ENCODE measurements at places on chromosomes 4 and X.

GRCh38 chrX:10008483-10009056 is 41.4 kb downstream of the CLDN34 start:
- no peak for DNase-seq

DNA sequence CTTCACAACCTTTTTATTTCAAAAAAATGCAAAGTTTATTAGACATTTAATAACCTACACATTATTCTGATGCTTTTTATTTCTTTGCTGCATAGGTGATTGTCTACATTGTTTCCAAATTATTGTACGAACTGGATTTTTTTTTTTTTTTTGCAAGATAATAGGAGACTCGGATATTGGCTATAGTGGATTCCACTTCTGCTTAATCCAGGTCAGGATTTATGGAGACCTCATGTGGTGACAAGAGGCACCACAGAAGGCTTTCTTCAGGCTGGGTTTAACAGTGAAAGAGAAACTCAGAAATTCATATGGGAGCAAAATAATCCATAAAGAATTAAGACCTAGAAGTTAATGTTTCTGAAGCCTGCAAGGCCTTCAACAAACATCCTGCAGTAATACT is 2.4 kb upstream of the SLIT2 start:
- no peak for DNase-seq

- no peak for DNase-seq
Observed at GRCh38 chrX:150014525-150014924, 76.2 kb upstream of the EOLA2 start.

DNA sequence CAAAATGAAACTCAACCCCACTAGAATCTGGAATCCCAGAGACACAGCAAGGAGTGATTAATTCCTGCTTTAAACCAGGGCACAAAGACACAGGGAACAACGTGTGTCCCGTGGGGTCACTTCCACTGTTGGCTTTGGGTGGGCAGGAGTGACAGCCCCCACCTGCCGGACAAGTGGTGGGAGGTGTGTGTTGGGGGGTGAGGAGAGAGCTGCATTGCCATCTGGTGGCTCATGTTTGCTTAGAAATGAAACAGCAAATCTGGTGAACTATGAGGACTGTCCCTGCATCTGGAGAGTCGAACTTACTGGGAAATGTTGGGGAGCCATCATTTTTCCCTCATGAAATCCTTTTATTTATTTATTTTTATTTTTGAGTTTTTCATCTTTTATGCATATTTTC is 75.9 kb upstream of the AFAP1 start:
- DNase-seq = no peak

DNA sequence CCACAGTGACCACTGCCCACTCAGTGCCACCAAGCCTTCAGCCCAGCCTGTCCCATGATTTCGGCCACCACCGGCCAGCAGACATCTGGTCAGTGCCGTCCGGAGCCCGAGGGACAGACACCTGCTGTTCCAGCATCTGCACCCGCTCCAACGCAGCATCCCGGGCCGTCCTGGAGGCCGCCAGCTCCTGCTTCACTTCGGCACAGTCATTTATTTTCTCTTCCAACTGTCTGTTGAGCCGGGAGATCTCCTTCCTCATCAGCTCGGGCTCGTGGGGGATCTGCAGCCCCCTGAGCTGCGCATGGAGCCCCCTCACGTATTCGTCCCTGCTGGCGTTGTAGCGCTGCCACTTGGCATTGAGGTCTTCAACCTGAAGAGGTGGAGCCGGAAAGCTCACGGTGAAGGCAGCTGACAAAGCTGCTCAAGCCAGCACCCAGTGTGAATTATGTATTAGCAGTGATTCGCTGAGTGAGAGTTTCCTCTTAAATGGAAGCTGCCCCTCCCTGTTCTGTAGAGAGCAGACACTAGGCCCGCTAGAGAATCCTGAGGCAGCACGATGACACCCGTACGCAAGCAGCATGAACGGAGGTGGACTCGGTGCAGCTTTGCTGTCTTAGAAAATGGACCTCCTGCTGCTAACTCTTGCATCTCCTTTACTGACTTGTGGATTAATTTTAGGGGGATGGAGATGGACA is 11.4 kb downstream of the TNIP2 start:
- no peak for DNase-seq

GRCh38 chr4:80726471-80726870 is 304.0 kb upstream of the BMP3 start:
- DNase-seq = no peak

DNA sequence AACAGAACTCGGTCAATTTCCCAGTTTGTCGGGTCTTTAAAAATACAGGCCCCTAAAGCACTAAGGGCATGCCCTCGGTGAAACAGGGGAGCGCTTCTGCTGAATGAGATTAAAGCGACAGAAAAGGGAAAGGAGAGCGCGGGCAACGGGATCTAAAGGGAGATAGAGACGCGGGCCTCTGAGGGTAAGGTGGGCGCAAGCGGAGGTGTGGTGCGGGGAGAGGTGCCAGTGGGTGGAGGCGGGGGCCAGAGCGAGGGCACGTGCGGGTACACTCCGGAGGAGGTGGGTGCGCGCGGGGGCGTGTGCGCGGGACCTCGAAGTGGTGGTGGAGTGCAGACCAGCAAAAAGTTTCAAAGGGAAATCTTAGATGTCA is 787 bp upstream of the TET2 start:
- DNase-seq = no peak

- no peak for DNase-seq
Observed at GRCh38 chr4:41435510-41435909, 102.4 kb upstream of the LIMCH1 start.

All from activated T-helper 1 cell treated with anti-CD3 and anti-CD28 coated beads, Interleukin-2, amount 50 U/mL, for 16 hours (primary cell).